ENCODE measurements at places on chromosomes 1 and 21.
A peak's percentile ranks its signal among the peaks of the same experiment; 100 is the strongest.

DNA sequence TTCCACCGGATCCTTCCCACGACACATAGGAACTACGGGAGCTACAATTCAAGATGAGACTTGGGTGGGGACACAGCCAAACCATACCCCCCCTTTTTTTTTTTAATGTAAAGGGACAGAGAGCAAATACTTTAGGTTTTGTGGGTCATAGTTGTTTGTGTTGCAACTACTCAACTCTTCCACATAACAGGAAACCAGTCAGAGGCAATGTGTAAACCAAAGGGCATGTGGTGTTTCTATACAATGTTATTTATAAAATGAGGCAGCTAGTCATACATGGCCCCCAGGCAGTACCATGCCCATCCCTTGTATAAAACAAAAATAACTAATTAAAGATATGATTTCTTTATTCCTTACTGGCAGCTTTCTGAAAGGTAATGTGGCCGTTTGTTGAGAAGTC is 845.4 kb upstream of the ADAMTS5 start:
- DNase-seq = no peak

DNA sequence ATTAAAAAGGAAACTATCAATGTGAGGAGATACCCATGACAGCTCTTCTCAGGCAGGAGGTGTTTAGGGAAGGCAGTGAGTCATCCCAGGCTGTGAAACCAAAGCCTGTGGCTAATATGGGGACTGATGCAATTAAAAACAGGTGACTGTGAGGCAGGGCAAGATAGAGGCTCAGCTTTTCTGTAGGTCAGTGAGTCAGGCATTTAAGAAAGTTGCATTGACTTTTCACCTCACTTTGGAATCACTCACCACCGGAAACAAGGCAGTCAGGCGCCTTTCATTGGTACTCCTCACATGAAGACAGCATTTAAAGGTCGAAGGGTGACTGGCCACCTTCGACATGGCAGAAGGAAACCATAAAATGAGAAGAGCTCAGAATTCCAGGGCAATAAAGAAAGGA is 54.5 kb downstream of the PAPPA2 start:
- DNase-seq = no peak

GRCh38 chr1:42923367-42924081 is 35.1 kb downstream of the SLC2A1 start:
- DNase-seq = no peak

- no peak for DNase-seq
Measured at GRCh38 chr1:59666106-59666505, 148.6 kb upstream of the HOOK1 start.

DNA sequence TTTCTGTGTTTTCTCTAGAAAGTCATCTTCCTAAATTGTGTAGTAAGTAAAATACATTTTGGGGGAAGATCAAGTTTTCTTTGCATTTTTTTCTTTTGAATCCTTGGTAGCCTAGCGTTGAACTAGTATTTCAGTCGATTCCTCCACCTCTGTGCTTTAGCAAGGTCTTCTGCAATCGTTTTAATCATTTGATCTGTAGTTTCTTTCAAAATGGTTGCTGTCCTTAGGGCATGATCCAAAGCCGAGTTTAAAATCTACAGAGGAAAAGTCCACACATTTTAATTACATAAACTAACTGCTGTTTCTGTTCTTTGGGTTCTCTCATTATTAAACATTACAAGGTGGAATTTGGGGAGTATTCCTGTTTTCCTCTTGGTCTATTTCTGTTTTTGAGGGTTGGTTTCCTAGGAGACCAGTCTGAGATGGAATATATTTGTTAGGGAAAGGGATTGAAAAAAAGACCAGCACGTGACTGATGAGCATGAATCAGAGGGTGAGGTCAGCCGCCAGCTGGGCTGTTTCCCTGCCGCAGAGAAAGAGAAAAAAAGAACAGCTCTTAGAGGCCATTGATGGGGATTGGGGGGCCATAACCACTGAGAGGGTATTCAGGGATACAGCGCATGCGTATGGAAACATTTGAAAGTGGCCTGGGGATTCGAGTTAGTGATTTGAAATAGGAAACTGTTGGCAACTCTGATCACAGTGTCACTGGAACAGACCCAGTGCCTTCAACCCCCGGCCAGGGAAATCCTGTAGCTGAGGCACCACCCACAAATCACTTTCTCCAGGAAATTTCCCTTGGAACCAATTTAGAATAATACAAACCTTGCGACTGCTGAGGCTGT is 40.6 kb downstream of the AKNAD1 start:
- peak; percentile 33 for DNase-seq

DNA sequence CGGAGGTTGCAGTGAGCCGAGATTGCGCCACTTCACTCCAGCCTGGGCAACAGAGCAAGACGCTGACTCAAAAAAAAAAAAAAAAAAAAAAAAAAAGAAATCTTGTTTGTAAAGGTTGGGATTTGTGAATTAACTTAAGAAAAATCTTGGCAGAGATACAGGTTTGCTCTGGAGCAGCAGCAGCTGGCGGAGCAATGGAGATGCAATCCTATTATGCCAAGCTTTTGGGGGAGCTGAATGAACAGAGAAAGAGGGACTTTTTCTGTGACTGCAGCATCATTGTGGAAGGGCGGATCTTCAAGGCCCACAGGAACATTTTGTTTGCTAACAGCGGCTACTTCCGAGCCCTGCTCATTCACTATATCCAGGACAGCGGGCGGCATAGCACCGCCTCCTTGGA is 5.6 kb downstream of the ZBTB8B start:
- DNase-seq = no peak

DNA sequence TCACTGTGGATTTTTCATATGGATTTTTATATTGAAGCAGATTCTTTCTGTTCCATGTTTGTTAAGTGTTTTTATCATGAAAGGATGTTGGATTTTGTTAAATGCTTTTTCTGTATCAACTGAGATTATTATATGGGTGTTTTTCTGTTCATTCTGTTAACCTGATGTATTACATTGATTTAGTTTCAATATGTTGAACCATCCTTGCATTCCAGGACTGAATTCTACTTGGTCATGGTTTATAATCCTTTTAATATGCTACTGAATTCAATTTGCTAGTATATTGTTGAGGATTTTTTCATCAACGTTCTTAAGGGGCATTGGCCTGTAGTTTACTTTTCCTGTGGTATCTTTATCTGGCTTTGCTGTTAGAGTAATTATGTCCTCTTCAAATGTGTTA is 55.8 kb downstream of the CCDC30 start:
- no peak for DNase-seq

DNA sequence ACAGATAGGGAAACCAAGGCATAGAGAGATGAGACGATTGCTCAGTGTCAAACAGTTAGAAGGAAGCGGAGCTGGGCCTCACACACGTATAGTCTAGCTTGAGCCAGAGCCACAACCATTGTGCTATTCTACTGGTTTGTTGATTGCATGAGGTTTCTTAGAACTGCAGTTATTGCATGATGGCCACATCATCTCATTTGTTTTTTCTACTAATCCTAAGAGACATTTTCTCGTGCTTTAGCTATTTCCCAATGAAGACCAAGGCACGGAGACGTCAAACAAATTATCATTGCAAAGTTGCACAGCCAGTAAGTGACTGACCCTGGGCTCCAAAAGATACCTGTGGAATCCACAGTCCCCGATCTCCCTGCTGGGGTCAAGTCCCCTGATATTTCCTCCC is 25.1 kb upstream of the ZNF362 start:
- DNase-seq = no peak

DNA sequence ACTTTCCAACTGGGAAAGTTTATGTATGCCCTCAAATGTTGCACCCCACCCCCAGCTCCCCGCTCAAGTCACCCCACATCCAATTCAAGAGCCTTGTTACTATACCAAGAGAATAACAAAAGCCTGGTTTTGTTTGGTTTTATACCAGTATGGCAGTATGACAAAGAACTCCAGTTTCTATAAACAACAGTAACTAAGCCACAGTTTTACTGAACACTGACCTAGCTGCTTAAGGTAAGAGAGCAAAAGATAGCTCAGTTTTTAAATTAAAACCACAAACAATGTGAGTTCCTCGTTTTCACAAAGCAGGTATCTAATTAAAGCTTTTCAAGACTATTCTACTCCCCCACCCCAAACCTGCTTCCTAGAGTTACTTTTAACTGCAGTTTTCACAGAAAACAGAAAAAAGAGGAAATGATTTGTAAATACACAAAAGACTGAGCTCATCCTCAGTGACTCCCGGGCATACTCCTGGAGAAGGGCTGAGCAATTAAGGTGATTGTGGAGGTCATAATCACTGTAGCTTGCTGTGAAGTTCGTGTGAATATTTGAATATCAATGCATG is 59.3 kb upstream of the LHX8 start:
- no peak for DNase-seq

DNA sequence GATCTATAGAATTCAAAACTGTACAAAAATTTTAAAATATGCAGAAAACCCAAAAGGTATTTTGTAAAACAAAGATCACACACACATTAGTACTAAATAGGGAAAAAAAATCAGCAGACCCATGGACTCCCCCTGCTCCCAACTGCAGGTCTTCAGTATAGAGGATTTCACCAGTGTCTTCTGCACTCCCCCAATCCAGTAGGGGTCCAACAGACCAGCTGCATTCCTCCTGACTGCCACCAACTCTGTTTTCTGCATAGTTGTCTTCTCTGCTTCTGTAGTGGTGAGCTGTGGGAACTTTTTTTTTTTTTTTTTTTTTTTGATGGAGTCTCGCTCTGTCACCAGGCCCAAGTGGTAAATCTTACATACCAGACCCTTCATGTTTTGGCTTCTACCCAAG is 21.9 kb downstream of the CLCA2 start:
- no peak for DNase-seq

GRCh38 chr1:109769330-109770078 is 5.8 kb upstream of the EPS8L3 start:
- no peak for DNase-seq

DNA sequence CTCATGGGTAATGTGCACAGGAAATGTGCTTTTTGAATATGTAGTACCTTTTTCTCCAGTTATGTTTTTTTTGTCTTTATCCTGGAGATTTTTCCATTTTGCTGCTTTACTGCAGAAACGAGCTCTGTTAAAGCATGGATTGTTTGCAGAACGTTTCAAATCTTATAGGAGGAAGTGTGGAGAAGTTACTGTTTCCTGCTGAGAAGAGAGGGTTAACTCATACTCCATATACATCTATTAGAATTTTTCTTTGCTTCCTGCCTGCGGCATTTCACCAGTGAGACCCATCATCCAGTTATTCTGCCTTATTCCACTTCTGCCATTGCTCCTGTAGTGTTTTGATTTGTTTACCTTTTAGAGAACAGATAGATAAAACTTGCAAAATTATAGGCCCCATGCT is 2.0 kb downstream of the RPRD2 start:
- DNase-seq = no peak

GRCh38 chr21:28704746-28705145 is 287.9 kb downstream of the LTN1 start:
- DNase-seq = no peak

GRCh38 chr1:175073061-175073460 is 5.4 kb downstream of the TNN start:
- no peak for DNase-seq

DNA sequence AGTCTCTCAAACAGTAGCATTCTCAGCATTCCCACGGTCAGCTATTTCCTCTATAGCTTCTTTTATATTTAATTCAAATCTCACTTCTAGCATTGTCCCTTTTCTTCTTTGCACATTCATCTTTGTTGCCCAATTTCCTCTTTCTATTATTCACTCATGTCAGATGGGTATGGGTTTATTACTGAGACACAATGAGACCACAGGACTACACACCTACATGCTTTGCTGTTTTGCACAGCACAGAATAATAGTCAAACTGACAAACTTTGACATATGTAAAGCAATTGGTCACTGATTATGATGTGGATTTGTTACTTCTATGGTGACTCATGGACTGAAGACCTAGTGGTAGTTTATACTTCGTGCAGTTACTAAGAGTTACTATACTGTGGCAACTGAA is 5.8 kb upstream of the CD1C start:
- DNase-seq = no peak

Measured in iPS DF 19.7 (cell line).